ENCODE measurements at places on chromosomes 11 and 22.

GRCh38 chr11:130122141-130122575 lies 37.4 kb upstream of the ST14 start:
- no peak for DNase-seq

GRCh38 chr22:39292561-39293074 lies 26.8 kb downstream of the RPL3 start:
- DNase-seq, result no peak

DNA sequence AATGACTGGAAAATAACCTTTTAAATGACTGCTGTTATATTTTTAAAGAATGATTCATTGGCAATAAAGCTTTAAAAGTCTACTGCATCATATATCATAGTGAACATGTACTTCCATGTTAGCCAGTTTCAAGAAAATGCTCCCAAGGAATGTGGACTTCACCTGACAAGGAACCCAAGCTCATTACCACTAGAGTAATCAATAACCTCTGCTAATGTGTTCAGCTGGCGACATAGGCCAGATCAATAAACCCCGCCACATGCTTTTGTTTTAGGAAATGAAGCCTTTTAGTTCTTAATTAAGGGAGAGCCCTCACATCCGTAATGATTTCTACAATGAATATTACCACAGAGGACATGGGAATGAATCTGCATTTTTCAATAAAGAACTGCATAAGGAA lies 1219.9 kb upstream of the CNTN5 start:
- no peak for DNase-seq

- DNase-seq, result no peak
These were observed 239.2 kb upstream of the LARGE1 start for GRCh38 chr22:34159491-34159890.

DNA sequence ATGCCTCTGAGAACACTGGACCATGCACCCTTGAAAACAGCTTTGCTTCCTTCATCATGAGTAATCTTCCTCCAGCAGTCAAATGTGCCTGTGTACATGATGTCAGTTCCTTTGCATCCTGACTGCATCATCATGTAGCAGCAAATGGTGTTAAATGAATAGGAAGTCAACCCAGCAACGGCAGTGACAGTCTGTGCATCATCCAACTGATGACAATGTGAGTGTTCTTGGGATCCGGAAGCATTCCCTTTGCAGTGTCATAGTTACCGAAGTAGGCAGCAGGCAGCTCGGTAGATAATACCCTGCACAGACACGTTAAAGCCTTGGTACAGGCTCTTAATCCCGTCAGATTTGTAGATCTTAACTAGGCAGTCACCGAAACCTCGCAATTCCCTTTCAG lies 2.5 kb downstream of the WBP2NL start:
- DNase-seq, result no peak

DNA sequence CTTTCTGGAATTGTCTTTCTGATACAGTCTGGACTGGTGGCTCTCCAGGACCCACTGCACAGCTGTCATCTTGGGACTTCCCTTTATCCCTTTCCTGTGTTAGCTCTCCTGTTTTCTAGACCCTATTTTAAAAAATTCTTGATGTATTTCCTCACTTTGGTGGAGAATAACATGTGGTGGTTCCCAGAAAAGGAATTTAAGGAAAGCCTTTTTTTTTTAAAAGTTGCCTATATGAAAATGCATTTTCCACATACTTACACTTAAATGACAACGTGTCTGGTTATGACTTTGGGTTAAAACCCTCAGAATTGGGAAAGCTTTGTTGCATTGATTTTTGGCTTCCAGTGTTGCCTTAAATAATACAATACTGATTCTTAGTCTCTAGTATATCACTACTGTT lies 400.7 kb downstream of the TMEM135 start:
- no peak for DNase-seq

- DNase-seq, result no peak
These were observed 18.1 kb upstream of the RASD2 start for GRCh38 chr22:35522225-35523149.

DNA sequence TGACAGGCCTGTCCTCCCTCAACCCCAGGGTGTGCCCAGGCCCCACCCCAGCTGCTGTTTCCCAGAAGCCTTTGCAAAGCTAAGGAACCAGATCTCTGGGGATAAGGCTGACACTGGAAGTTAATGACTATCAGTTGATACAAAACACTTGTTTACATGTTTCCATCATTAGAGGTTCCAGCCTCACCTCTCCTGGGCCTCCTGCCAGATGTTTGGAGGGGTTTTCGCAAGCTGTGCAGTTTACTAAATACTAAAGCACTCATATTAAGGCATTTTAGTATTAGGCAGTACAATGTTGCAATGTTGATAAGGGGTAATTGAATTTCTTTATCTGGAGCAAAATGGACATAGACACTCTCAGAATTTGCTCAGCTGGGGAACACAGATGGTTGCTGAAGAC lies 218.7 kb downstream of the INSC start:
- DNase-seq, result no peak

GRCh38 chr11:64853709-64854108 lies 9.3 kb upstream of the CDC42BPG start:
- DNase-seq, result no peak

DNA sequence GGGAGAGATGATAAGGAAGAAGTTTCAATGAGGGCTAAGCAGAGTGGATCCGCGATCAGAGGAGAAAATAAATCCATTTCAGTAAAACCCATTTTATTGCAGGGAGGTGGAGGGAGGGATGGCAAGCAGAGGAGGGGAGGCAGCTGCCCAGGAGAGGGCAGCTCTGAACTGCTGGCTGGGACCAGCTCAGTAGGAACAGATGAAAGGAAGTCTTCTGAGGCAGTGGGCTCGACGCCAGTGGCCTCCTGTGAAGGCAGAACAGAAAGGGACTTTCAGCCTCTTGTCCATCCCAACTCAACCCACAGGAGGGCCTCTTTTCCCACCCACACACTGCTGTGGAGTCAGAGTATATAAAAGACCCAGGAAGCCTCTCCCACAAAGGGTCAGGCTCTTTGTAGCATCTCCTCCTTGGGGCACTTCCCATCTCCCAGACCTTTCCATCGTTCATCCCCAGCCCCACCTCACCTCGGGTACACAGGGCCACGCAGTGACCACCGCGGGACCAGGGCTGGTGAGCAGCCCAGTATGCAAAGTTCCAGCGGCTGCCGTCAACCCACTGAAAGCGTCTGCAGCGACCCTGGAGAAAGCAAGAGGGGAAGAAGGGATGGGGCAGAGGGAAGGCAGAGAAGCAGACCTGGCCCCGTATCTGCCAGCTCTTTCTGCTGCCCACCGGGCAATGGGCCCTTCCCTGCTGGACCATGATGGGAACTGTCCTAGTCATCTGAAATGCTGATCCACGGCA lies 3.0 kb downstream of the PRG2 start:
- DNase-seq, result no peak

DNA sequence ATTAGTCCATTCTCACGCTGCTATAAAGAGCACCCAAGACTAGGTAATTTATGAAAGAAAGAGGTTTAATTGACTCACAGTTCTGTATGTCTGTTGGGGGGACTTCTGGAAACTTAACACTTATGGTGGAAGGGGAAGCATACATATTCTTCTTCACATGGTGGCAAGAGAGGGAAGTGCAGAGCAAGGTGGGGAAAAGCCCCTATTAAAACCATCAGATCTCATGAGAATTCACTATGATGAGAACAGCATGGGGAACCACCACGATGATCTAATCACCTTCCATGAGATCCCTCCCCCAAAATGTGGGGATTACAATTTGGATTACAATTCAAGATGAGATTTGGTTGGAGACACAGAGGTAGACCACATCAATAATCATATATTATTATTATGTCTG lies 25.7 kb downstream of the CEP57 start:
- no peak for DNase-seq

GRCh38 chr11:129574431-129574830 lies 198.8 kb downstream of the BARX2 start:
- no peak for DNase-seq

DNA sequence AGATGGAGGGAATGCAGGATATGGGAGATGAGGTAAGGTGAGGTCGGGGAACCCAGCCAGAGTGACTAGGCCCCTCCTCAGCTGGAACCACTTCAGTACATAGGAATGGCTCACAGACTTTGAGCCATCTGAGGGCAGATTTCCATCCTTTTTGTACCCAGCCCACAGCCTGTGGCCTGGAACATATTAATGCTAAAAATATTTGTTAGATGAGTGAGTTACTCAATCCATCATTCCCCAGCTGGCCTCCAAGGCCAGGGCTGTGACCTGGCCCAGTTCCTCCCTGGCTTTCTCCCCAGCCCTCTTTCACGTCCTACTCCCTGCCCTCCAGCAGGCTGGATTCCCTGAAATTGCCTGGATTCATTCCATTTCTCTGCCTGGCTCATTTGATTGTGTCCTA lies 57.2 kb upstream of the PRDM11 start:
- DNase-seq, result no peak

DNA sequence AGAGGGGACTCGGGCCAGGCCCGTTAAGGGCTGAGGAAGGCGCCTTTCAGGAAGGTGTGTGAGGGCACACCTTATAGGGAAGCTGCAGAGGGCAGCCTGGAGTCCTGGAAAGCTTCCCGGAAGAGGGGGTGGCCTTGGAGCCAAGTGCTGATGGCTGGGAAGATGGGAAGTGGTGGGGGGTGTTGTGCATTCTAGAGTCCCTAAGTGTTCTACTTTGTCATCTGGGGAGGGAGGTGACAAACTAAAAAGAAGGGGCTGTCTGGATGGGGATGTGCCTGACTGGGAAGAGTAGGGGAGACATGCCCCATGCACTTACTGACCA lies 6.8 kb downstream of the ZDHHC8 start:
- no peak for DNase-seq

DNA sequence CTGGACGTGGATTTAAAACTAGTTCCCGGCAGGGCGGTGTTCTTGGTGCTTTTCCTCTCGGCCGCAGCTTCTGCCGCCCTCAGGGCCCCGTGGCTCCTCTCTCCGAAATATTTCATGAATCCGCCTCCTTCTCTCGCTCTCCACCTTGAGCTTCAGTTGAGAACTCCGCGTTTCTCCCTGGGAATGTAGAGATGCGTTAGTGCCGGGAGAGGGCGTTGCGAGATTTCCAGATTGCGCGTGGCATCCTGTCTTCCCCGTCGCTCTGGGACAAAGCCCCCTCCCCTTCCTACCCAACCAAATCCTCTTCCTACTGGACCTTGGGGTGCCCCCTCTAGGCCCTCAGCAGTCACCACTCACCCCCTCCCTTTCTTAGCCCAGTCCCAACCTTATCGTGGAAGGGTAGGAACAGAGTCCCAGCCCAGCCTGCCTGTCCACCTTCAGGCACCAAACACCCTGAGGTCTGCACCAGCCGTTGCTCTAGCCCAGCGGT lies 15.5 kb upstream of the RAC2 start:
- DNase-seq, result no peak

- peak; percentile 36 for DNase-seq
These were observed 44.4 kb downstream of the SVIP start for GRCh38 chr11:22785251-22785650.

GRCh38 chr11:107017433-107018218 lies 650 bp downstream of the GUCY1A2 start:
- DNase-seq, result no peak

DNA sequence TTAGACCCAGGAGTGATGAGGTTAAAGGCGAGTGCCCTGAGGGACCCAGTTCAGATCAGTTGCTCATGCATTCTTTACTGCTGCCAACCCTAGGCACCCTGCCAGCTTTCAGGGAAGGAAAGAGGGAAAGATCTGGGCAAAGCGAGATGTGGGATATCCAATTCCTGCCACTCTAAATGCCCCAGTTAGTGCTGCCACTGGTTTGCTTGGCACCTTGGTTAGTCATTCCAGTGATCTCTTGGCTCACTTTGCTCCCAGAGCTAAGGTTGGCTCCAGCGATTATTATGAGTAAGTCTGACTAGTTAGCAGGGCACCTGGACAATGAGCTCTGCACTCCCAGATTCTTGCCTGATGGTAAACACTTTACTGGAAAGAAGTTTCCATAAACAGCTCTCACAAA lies 85.0 kb downstream of the INSC start:
- no peak for DNase-seq

DNA sequence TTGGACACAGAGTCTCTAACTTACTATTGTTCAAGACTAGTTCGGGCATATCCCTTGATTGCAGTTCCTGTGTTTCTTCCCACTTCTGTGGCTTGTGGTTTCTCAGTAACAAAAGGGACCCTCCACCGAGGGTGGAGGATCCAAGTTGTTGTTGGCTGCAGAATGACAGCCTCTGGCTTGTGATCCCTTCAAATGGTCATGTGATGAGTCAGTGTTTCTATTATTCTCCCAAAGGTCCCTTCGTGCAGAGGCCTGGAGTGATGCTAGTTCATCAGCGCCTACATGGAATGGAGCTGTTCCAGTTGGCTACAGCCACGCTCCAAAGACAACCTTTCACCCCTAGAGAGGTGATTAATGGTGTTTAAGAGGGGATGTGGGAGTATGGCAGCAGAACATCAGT lies 2.6 kb upstream of the VWCE start:
- no peak for DNase-seq

GRCh38 chr11:65559951-65560537 lies 1.9 kb upstream of the LTBP3 start:
- no peak for DNase-seq

DNA sequence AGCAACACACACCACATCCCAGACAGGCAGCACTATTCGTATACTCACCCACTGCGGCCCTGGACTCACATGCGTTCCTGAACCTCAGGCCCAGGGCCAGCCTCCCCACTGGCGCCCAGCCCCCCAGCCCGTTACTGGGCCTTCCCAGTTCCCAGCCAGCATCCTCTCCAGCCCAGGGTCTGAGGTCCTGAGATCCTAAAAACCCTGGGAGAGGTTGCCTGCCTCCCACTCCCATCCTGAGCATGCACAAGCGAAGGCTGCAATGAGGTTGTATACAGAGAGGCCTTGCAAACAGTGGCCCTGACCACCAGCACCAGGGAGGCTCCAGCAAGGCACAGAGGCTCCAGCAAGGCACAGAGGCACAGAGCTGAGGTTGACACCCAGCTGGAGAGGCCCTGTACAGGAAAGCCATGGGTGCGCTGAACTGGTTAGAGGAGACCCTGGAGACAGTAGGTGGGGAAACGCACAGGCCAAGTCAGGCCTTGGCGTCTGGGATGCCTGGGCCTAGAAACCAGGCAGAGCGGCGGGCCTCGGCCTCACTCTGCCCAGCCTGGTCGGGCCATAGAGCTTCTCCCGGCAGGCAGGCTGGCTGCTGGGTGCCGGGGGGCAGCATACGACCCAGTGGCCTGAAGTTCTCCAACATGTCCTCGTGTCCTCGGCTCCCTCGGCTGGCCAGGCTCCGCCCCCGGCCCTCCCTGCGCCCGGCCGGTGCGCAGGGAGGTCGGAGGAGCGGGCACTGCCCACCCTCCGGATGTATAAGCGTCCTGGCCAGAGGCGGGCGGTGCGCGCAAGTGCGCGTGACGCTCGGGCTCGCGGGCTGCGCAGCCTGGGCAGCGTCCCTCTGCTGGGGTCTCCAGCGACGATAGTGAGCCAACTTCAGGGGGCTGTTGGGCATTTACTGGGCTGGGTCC lies 2.3 kb upstream of the TBX1 start:
- no peak for DNase-seq

- no peak for DNase-seq
These were observed 107.5 kb downstream of the MYO18B start for GRCh38 chr22:25849522-25849921.

Data from DMS 273 treated with DMSO at 0.1 percent for 48 hours (cell line).